ENCODE measurements at places on chromosomes 11 and 22. TPM values are rescaled to one million over a fixed set of nuclear protein-coding genes. Genes with fewer than 3 reads are reported as not detected.

The LARGE2 gene
- total RNA-seq = 6.0 TPM

The C22orf42 gene
- total RNA-seq = not detected

The GVQW3 gene
- 2.0 TPM for total RNA-seq

The MIAT gene
- 6.1 TPM for total RNA-seq

The MPEG1 gene
- 34.1 TPM for total RNA-seq

The TCN2 gene
- 43.4 TPM for total RNA-seq

GRCh38 chr22:37137131-37137530, 12.6 kb downstream of the IL2RB start:
- no peaks in the 10 kb centered on the region for H3K36me3 ChIP-seq
- DNase-seq = no peak
- H3K27me3 ChIP-seq = no peaks in the 10 kb centered on the region
- H3K4me1 ChIP-seq = no peaks in the 10 kb centered on the region
- H3K4me3 ChIP-seq = no peak overlapping the region
- no peak overlapping the region for H3K27ac ChIP-seq

DNA sequence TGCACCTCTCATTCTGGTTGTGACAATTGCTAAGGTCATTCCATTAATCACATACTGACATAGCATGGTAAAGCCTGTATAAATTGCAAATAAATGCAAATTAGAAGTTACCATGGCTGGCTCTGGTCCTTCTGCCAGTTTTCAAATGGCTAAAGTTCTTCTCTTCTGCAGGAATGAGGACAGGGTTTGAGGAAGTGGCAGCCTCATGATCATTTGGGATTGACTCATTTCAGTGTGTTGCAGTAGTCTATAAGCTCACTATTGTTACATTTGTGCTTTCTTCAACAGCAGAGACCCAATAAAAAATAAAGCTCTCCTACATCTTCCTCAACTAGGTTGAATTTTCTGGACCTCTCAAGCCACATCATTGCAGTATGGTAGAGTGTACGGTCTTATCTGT, 60.3 kb downstream of the NECTIN1 start:
- peaks cover 9% of the 10 kb centered on the region for H3K4me1 ChIP-seq
- no peaks in the 10 kb centered on the region for H3K27me3 ChIP-seq
- DNase-seq = no peak

- H3K27me3 ChIP-seq = no peaks in the 10 kb centered on the region
- H3K36me3 ChIP-seq = no peaks in the 10 kb centered on the region
- no peak overlapping the region for H3K27ac ChIP-seq
- H3K4me3 ChIP-seq = no peak overlapping the region
- H3K4me1 ChIP-seq = no peaks in the 10 kb centered on the region
- no peak for DNase-seq
Measured at GRCh38 chr11:15878756-15879155, 477.6 kb downstream of the SOX6 start.

DNA sequence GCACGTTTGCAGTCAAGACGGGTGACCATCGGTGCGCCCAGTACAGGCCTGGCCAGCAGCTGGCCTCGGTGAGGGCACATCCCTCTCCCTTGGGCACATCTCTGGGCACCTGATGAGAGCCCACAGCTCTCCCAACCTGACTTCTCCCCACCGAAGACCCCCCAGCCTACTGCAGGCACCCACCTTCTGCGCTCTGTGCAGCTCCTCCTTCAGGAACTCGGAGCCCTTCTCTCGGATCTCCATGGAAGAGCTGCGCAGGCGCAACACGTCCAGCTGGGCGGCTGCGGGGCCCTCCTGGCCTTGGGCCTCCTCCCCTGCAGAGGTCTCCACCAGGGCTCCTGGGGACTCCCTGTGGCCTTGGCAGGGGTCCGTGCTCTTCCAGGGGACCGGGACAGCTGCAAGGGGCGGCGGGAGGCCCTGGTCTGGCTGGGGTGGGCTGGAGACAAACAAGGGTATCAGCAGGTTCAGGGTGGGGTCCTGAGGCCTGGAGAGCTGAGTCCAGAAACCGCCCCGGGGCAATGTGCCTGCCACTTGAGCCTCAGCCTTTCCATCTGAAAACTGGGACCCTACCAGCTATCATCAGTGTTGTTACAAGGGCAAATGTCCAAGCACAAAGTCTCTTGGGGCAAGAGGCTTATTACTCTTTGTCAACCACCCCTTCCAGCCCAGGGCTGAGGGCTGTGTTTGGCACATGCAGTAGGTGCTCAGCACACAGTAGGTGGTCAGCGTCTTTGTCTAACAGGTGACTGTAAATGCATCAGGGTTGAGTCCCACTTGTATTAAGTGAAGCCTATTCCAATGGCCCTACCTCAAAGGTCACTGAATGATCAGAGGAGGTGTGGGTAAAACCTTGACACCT, 9.3 kb downstream of the RAB3IL1 start:
- H3K36me3 ChIP-seq = no peaks in the 10 kb centered on the region
- no peak overlapping the region for H3K27ac ChIP-seq
- H3K27me3 ChIP-seq = no peaks in the 10 kb centered on the region
- H3K4me1 ChIP-seq = peaks cover 6% of the 10 kb centered on the region

GRCh38 chr11:10107497-10107896, 186.5 kb downstream of the SBF2 start:
- H3K27ac ChIP-seq = no peak overlapping the region
- peaks cover 12% of the 10 kb centered on the region for H3K4me1 ChIP-seq
- no peak for DNase-seq
- no peak overlapping the region for H3K4me3 ChIP-seq
- H3K36me3 ChIP-seq = no peaks in the 10 kb centered on the region

GRCh38 chr11:7514099-7514591, 346 bp downstream of the PPFIBP2 start:
- peaks cover 26% of the 10 kb centered on the region for H3K4me1 ChIP-seq
- DNase-seq = no peak
- H3K27ac ChIP-seq = peak overlapping the region; percentile 85
- H3K27me3 ChIP-seq = no peaks in the 10 kb centered on the region

- H3K36me3 ChIP-seq = no peaks in the 10 kb centered on the region
- peaks cover 7% of the 10 kb centered on the region for H3K4me1 ChIP-seq
- no peak overlapping the region for H3K4me3 ChIP-seq
- no peaks in the 10 kb centered on the region for H3K27me3 ChIP-seq
- no peak overlapping the region for H3K27ac ChIP-seq
- no peak for DNase-seq
Measured at GRCh38 chr11:78195917-78196560, 7.3 kb downstream of the USP35 start.

- DNase-seq = peak; percentile 80
- peaks cover 62% of the 10 kb centered on the region for H3K4me1 ChIP-seq
- peak overlapping the region; percentile 79 for H3K27ac ChIP-seq
- no peaks in the 10 kb centered on the region for H3K36me3 ChIP-seq
- H3K4me3 ChIP-seq = no peak overlapping the region
Measured at GRCh38 chr22:43293655-43294392, 49.3 kb downstream of the SCUBE1 start.

DNA sequence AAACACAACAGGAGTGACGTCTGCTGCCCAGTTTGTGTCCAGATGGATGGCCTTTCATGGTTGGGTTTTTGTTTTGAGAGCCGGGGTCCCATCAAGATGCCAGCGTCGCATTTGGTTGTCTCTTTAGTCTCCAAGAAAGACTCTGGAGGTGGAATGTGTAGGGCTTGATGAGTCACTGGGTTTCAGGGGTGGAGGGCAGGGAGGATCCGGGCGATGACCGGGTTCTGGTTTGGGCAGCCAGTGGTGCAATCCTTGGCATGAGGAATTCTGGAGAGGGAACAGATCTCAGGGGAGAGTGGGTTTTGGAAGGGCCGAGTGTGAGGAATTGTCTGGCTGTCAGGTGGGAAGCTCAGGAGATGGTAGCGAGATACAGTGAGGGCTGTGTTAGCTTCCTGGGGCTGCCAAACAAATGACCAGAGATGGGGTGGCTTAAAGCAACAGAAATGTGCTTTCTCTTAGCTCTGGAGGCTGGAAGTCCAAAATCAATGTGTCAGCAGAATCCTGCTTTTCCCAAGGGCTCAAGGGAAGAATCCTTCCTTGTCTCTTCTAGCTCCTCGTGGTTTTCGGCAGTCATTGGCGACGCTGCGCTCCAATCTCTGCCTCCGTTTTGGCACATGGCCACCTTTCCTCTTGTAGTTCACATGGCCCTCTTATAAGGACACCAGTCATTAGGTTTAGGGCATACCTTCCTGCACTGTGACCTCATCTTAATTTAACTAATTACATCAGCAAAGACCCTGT, 26.4 kb upstream of the PPFIA1 start:
- DNase-seq = no peak
- H3K27ac ChIP-seq = no peak overlapping the region
- no peaks in the 10 kb centered on the region for H3K36me3 ChIP-seq

- H3K27ac ChIP-seq = no peak overlapping the region
- DNase-seq = no peak
- H3K4me3 ChIP-seq = no peak overlapping the region
- H3K27me3 ChIP-seq = no peaks in the 10 kb centered on the region
Measured at GRCh38 chr22:23389271-23390071, 190.6 kb downstream of the IGLL1 start.

DNA sequence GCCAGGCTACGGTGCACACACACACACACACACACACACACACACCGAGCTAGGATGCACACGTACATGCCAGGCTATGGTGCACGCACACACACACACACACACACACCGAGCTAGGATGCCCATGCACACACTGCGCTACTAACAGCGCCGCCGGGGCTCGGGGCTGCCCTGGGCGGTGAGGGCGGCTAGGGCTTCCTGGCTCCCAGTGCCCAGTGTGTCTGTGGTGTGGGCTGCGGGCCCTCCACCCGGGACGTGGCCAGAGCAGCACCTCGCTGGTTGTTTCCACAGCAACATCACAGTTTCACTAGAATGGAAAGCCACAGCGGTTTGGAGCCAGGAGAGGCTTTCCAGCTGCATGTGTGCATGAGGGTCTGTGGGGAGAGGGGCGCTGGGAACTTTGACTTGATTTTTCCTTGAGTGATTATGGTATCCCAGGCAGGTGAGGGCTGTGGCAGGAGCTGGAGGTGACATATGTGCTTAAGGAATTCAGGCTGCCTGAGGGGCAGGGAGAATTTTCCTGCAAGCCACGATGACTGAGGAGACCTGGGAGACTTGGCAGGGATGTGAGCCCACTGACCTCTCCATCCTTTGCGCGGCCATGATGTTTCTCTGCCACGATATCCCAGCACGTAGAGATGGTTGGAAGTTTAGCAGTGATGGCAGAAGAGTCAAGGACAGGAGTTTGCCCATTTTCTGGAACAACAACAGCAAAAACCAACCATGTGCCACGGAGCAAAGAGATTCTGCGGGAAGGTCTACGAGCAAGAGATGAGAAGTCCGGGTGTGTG, 195.9 kb downstream of the SNX19 start:
- no peaks in the 10 kb centered on the region for H3K36me3 ChIP-seq
- no peaks in the 10 kb centered on the region for H3K27me3 ChIP-seq
- no peaks in the 10 kb centered on the region for H3K4me1 ChIP-seq

DNA sequence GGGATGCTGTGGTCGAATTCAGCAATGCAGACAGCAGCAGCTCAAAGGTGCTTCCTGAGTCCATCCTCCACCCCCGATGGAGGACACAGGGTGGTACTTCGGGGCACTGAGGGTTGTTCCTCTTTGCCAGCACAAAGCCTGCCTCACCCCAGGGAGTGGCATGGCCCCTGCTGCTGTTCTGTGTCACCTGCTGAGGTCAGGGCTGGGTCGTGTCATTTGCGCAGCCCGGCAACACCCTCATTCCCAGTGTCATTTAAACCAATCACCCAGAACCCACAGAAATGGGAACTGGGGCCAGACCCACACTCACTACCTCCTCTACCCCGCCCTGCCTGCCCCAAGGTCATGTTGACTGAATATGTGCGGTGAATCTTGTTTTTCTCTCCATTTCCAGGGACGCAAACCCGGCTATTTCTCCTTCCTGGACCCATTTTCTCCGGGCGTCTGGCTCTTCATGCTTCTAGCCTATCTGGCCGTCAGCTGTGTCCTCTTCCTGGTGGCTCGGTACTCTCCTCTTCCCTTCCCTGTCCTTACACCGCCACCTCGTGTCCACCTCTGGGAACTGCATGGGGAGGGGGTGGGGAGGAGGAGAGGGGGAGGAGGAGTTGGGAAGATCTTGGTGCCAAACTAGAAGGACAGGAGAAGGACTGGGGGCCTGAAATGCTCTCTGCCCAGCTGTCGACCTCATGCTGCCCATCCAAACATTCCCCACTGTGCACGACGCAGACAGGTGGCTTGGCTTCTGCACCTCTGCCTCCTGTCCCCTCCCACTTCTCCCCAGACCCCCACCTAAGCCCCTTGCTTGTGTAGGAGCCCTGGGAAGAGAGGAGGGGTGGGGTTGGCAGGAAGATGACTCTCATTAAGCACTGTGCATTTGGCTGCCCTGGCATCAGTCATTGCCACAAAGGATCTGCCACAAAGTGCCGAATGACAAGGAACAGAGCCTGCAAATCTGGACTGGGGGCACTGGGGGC, 71.2 kb upstream of the TBCEL start:
- peaks cover 5% of the 10 kb centered on the region for H3K4me1 ChIP-seq
- peaks cover under 1% of the 10 kb centered on the region for H3K27me3 ChIP-seq
- peak; percentile 82 for DNase-seq
- H3K36me3 ChIP-seq = no peaks in the 10 kb centered on the region
- no peak overlapping the region for H3K27ac ChIP-seq
- no peak overlapping the region for H3K4me3 ChIP-seq

Data from upper lobe of right lung (tissue), 1 donor.